ENCODE measurements at places on chromosomes 5 and 9.

DNA sequence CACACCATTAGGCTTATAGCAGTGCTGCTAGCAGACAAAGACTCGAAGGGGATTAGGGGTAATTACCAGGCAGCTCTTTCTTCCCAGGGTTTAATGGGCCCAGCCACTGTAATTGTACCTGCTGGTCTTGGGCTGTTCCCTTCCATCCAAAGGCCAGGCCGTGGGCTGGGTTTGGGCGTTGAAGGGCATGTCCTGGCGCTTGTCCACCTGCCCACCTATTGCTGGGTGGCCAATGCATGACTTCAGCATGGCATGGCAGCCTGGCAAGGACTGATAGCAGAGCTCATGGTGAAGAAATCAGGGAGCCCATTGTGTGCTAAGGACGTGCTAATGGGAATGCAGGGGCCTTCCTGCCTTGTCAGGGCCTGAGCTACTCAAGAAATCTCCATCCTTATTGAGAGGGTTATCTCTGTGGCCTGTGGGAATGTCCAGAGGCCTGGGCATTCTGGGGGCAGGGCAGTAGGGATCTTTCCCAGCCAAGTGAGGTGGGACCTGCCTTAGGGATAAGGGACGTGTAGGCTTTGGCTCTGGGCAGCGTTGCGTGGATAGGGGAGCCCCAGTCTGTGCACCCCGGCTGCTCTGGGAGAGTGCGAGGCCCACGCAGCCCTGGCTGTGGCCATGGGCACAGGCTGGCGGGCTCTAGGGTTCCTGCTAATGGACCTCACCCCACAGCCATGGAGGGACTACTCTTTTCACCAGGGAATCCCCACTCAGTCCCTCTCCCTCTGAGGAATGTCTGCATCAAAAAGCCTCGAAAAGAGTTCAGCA is 116.1 kb upstream of the PITX1 start:
- DNase-seq: no peak

DNA sequence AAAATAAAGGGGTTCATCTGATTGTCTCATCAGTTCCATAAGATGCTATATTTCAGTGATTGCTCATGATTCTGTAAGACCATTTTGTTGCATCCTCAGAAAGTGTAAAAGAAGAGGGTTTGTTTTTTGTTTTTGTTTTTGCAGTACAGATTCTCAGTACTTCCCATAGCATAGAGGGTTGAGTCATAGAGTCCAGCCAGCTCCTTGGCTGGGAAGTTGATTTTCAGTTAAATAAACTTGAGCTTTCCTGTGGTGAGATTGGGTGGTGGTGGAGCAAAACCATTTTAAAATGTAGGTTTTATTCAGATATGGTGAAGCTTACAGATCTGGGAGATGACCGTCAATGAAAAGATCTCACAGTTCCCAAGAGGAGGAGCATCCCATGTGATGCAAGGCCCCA is 48.2 kb downstream of the DAPK1 start:
- no peak for DNase-seq

DNA sequence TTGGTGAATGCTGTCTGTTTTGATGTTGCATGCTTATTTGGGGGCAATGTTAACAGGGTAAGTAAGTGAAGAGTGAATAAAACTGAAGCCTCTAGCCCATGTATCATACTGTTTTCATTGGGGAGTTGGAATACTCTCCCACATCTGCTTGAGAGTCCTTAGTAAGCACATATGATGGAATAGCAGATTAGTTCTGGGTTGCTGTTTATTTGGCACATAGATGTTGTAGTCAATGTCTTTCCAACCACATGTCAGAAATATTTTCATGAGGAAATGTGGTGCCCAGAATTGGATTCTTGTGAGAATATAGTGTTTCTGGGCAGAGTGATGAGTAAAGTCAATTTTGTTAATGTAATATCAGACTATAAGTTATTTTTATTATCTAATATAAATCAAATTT is 611.7 kb upstream of the FTMT start:
- no peak for DNase-seq

DNA sequence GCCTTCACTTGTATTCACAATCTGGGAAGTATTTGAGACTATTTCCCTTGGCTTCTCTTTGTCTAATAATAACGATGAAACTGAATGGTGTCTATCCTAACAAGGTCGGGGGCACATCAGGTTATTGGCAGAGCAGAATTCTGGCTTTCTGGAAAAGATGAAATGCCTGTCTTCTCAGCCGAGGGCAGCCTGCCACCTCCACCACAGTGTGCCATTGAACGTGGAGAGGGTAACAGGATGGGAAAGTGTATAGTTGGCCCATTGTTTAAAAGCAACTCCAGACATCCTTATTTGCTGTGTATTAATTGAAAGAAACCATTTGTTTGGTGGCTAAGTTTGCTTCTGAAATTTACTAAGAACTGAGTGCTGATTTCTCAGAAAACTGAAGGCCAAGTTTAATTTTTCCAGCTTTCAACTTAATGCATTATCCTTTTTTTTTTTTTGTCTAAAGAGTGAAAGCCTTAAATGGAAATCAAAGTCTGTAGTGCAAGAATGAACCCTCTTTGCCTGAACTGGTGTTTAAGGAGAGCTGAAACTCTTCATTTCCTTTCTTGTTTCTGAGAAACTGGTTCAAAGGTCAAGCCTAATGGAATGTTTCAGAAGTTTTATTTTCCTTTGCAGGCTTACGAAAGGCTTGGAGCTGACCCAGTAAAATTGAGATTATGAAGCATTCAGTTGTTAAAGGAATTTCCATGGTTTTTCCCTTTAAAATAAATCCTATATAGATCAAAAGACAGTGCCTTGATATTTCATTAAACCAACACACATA is 563.7 kb upstream of the DAP start:
- no peak for DNase-seq

GRCh38 chr9:91403665-91404543 is 19.7 kb downstream of the NFIL3 start:
- DNase-seq: no peak

DNA sequence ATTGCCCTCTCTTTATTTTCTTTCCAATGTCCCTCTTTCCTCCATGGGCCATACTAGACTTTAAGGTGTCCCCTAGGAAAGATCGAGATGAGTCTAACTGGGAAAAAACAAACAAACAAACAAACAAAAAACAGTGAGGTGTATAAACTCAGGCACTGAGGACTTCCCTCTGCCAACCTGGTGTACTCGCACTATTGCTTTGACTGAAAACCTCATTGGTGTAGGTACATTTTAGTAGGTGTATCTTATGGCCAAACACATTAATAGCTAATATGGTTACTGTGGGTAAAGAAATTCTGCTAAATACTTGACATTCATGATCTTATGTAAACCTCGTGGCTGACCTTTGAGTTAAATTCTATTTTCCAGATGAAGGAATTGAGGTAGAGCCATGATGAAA is 74.3 kb downstream of the TNC start:
- DNase-seq: no peak

- no peak for DNase-seq
Observed at GRCh38 chr5:150022681-150023080, 22.1 kb downstream of the HMGXB3 start.

GRCh38 chr5:138790684-138791083 is 37.5 kb downstream of the CTNNA1 start:
- no peak for DNase-seq

DNA sequence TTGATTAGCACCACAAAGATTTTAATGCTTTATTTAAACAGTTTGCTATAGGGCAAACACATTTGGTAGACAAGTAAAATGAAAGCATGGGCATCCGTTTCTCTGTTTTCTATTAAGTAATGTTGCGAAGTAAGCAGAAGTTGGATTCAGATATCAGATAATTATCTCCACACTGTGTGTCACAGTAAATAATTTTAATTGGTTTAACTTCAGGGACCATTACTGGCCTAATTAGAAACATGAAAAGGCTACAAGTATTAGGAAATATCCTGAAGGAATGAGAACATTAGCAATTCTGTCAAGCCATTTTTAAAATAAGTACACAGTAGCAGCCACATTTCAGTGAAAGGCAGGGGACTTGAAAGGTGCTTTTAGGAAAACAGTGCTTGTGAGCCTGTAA is 975.4 kb downstream of the NR2F1-AS1 start:
- DNase-seq: no peak

DNA sequence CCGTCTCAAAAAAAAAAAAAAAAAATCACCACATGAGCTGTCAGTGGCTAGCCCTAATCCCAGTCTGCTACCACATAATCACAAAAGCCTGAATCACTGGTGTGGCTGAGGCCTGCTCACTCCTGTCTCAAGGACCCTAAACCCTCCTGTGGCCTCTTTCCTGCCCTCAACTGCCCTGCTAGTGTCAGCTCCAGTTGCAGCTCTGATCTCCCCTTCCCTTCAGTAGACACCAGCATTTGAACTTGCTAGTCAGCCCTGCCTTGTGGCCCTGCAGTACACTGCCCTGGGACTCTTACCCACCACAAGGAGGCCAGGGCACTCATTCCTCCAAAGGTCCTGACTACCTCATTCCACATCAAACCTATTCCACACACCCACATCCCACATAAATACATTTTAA is 9.5 kb upstream of the P4HA2 start:
- no peak for DNase-seq

- no peak for DNase-seq
Observed at GRCh38 chr5:149121145-149121544, 20.1 kb upstream of the ABLIM3 start.

- no peak for DNase-seq
Observed at GRCh38 chr5:68382640-68383039, 167.1 kb downstream of the PIK3R1 start.

GRCh38 chr5:105350486-105351140 is 1788.0 kb upstream of the NUDT12 start:
- no peak for DNase-seq

DNA sequence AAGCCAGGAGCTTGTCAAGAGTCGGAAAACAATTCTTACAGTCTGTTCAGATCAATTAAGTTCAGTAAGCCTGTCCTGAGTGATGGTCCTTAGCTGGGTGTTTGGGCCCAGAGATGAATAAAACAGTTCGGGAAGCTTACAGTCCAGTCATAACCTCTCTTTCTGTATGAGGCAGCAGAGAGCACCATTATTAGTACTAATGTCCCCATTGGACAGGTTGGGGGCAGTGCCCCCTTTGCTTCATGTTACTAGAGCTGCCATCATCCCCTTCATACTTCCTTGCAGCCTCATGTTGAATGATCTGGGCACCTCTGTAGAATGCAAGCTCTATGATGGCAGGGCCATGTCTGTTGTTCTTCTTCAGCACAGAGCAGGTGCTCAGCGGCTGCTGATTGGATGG is 9.8 kb downstream of the DOCK2 start:
- no peak for DNase-seq

DNA sequence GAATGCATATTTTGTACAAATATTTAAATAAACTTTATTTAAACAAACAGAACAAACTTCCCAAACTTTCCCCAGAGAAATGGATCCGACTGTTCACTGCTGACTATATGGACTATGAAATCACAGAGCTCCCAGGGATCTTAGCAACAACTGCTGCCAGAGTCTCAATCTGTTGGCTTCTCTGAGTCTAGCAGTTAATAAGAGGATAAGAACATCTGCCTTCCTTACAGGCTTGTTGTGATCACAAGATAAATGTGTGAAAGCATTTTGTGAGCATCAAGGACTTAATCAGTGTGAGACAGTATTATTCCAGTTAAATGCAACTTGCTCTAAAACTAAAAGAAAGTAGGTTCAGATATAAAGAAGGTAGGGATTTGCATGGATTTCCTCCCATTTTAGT is 31.4 kb upstream of the MYOT start:
- no peak for DNase-seq

- no peak for DNase-seq
Observed at GRCh38 chr5:163586531-163586956, 81.1 kb downstream of the MAT2B start.

GRCh38 chr9:137705906-137706305 is 87.1 kb downstream of the EHMT1 start:
- DNase-seq: no peak

- DNase-seq: no peak
Observed at GRCh38 chr9:92476962-92477361, 5.3 kb downstream of the ASPN start.

GRCh38 chr9:134679616-134680392 is 38.2 kb downstream of the COL5A1 start:
- no peak for DNase-seq

DNA sequence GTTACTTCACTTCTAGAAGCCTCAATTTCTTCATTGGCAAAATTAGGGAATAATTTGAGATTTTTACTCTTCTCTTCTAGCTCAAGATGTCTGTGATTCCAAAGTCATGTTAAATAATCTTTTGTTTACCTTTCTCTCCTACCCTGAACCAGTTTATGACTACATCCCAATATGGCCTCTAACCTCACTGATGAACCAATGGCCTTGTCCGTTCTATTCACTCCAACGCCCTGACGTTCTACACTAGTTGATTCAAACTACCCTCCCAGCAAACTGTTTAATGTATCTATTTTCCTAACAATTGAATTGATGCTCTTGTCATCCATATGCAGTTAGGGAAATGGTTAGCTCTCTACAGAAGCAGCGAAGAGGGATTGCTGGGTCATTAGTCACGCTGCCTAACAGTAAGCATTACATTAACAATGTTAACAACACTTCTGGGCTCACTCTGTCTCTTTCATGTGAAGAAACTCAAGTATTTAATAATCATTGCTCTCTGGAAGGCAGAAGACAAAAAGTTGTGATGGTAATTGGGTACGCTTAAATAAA is 38.0 kb downstream of the RAPGEF1 start:
- no peak for DNase-seq

DNA sequence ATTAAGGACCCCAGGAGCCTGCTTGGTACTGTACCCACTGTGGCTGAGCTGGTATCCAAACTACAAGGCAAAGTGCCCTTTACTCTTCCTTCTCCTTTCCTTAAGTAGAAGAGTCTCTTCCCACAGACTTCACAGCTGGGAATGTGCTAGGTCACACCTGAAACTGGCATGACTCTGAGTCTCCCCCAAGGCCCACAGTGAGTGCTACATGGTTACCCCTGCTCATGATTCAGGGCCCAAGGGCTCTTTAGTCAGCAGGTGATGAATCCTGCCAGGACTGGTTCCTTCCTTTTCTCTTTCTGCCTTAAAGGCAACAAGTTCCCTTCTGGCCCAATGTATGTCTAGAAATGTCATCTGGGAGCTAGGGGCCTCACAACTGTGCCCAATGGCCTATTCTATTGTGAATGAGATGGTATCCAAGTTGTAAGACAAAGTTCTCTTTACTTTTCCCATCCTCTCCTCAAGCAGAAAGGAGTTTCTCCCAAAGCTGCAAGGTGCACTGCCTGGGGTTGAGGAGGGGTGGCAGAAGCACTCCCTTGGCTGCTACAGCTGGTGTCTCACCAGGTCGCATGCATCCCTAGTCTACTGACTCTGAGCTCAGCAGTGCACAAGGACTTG is 134.4 kb downstream of the TMEM38B start:
- no peak for DNase-seq

DNA sequence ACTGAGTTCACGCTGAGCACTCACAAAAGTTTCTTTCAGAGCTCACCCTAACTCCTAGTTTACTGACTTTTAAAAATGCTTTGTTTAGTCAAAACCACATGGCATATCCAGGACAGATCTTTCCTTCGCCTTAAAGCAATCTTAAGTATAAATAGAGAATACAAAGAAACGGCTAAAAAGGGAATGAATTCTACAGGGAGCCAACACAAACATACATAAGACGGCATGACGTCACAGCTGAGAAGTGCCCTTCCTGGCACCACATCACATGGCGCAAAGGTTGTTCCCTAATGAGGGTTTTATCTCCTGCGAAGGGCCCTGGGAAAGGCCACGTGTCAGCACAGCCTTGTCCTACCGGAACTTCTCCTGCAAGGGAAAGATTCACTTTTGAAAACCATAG is 141.3 kb downstream of the IRX1 start:
- DNase-seq: no peak

- no peak for DNase-seq
Observed at GRCh38 chr9:133429641-133430161, 7.5 kb downstream of the ADAMTS13 start.
